ENCODE measurements at places on chromosomes 4 and X. TPM values are rescaled to one million over a fixed set of nuclear protein-coding genes. Genes with fewer than 3 reads are reported as not detected.

- DNase-seq = no peak
Observed at GRCh38 chrX:127404161-127404560, 584.6 kb downstream of the PRR32 start.

GRCh38 chr4:73870768-73871167 lies 1.6 kb downstream of the CXCL1 start:
- no peak for DNase-seq

DNA sequence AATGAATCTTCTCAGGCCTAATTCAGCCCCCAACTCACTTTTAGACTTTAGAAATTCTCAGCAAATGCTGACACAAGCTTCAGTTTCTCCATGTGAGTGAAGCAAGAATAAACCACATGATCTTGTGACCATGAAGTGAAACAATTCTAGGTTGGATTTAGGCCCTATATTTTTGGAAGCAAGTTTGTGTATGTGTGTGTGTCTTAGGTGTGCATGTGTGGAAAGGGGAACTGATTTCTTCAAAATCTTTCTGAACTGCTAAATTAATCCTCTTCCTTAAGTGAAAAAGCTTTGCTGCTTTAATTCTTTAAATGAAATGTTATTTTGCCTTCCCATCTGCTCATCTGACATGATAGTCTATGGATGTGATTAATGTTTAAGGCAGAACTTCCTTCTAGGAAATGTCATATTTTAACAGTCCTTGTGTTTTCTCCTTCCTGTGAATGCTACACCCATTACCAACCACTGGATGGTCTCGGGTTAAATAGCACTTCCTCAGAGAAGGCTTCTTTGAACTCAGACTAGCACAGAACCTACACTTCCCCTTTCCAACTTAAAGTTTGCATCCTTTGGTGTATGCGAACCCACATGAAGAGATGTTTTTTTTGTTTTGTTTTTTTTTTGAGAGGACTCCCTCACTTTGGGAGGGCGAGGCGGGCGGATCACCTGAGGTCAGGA lies 1.2 kb upstream of the TMEM144 start:
- no peak for DNase-seq

DNA sequence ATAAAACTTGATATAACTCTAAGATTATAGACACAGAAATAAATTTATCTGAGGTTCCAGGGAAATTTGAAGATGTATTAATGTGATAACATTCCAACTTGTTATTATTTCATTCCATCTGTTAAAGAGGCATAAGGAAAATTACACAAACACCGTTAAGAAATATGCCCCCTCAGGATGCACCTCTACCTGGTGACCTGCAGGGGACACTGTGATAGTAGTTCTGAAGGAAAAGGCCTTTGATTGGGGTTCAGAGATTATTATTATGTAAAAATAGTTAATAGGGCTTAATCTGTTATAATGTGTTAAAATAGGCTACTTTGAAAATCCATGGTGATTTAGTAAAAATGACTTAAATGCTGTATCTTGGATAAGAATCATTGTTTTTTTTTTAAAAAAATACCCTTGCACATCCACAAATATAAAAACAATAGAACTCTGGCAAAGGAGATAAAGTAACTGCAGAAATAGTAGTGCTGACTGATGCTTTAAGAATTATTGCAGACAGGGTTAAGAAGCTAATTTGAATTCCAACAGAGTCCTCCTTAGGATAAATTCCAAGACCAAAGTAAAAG lies 6.1 kb upstream of the ABRAXAS1 start:
- DNase-seq = no peak

GRCh38 chr4:81049907-81050306 lies 19.4 kb downstream of the BMP3 start:
- DNase-seq = no peak

DNA sequence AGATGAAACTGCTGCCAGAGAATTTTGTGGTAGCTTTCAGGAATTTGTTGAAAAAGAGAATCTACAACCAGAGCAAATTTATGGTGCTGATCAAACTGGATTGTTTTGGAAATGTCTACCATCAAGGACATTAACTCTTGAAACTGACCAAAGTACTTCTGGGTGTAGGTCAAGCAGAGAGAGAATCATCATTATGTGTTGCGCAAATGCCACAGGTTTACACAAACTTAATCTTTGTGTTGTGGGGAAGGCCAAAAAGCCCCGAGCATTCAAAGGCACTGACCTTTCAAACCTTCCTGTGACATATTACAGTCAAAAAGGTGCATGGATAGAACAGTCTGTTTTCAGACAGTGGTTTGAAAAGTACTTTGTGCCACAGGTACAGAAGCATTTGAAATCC lies 2.1 kb downstream of the TIGD2 start:
- DNase-seq = no peak

- DNase-seq = no peak
Observed at GRCh38 chr4:69490271-69490670, 5.4 kb downstream of the UGT2B4 start.

DNA sequence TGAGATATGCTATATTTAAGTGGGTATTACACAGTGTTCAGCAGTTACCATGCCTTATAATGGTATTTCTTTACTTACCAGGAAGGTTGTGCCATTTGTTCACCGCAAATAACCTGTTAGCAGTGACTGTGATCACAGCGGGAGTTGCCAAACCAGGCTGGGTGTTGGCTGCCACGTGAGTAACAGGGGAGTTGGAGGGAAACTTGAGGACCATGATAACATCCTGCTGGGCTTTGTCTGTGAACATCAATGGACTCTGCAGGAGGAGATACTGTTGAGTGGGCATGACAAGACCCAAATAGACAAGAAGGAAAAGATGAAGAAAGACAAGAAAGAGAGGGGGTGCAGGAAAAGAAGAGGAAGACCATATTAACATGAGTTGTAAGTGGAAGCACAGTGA lies 242.9 kb downstream of the DCLK2 start:
- no peak for DNase-seq

- DNase-seq = no peak
Observed at GRCh38 chr4:159545556-159545955, 442.7 kb downstream of the RAPGEF2 start.

GRCh38 chr4:81504112-81505003 lies 32.7 kb upstream of the RASGEF1B start:
- no peak for DNase-seq

- no peak for DNase-seq
Observed at GRCh38 chrX:317424-318067, 1.1 kb downstream of the GTPBP6 start.

DNA sequence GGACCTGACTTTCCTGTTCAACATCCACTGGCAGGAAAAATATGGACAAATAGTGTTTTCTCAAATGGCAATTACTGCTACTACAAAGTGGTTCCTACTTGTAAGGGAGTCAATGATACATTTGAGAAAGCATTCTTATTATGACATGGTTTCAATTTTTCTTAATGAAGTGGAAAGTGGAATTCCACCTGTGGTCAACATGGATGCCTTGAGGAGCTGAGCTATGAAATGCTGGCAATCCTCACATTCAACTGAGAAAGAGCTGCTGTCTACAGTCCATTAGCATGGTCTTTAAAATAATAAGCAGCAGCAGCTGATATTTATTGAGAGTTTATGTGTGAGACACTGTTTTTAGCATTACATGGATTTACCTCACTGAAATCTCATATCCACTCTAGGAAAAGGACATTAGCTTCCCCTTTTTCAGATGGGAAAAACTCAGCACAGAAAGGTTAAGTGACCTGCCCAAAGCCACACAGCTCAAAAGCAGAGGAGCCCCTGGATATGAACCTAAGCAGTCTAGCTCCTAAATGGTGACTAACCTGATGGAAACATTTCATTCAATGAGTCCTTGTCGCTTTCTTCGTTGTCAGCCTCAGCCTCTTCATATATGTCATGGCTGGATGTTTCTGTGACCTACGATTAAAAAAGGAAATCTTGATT lies 29.2 kb downstream of the MAP7D3 start:
- no peak for DNase-seq

DNA sequence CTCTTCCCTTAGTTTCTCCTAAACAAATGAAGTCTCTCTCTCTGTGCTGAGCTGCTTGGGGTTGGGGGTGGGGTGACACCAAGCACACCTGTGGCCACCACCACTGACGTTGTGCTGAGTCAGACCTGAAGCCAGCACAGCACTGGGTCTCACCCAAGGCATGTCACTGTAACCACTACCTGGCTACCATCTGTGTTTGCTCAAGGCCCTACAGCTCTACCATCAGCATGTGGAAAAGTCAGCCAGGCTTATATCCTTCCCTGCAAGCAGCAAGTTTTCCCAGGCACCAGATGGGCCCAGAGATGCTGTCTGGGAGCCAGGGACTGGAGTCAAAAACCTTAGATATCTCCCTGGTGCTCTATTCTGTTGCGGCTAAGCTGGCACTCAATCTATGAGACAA lies 6.9 kb downstream of the CXCL10 start:
- DNase-seq = no peak

GRCh38 chr4:145380123-145380522 lies 101.5 kb upstream of the SMAD1 start:
- no peak for DNase-seq

- DNase-seq = no peak
Observed at GRCh38 chr4:8540586-8540985, 39.6 kb upstream of the GPR78 start.

- no peak for DNase-seq
Observed at GRCh38 chrX:65712005-65712806, 44.8 kb downstream of the MSN start.

DNA sequence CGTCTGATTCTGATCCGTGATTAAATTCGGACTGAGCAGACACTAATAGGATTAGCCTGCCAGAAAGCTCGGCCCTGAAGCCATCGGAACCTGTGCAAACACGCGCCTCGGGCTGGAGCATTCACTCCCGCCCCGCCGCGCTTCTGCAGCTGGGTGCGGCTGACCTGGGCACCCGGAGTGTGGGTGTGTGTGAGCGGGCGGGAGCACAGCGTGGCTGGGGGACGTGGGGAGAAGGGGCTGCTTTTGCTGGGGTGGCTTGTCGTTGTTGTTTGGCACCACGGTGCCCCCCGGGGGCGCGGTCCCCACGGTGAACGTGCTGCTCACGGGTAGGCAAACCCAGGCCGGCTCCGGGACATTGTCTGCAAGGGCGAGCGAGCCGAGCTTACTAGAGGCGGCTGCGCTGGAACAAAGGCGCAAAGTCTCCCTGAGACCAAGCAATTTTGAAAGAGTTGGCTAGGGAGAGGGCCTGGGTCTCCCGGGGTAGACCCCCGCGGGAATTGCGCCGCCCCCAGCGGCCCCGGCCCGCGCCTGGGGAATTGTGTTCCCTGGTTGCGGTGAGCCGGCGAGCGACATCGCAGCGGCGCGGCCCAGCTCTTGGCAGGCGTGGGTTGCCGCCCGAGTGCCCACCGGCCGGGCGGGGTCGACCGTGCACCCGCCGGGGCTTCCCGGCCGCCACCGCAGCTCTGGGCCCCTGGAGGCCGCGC lies 1.4 kb downstream of the MAMLD1 start:
- peak; percentile 14 for DNase-seq

The MAGEE2 gene
- total RNA-seq = not detected

The FGFRL1 gene
- total RNA-seq = 17.5 TPM

The LSM6 gene
- 74.1 TPM for total RNA-seq

The PNCK gene
- 0.18 TPM for total RNA-seq

The PAGE2B gene
- 1.1 TPM for total RNA-seq

The CYBB gene
- total RNA-seq = 0.09 TPM

Data from activated T-helper 2 cell treated with anti-CD3 and anti-CD28 coated beads, Interferon-gamma antibody, Interleukin-2, Interleukin-4, amounts not matched to agents 10 μg/mL and 5 μg/mL and 100 μg/mL, durations not matched to agents 14 hours and 24 hours and 36 hours (primary cell).